ENCODE measurements at places on chromosomes 11 and 22.
A peak's percentile ranks its signal among the peaks of the same experiment; 100 is the strongest.

DNA sequence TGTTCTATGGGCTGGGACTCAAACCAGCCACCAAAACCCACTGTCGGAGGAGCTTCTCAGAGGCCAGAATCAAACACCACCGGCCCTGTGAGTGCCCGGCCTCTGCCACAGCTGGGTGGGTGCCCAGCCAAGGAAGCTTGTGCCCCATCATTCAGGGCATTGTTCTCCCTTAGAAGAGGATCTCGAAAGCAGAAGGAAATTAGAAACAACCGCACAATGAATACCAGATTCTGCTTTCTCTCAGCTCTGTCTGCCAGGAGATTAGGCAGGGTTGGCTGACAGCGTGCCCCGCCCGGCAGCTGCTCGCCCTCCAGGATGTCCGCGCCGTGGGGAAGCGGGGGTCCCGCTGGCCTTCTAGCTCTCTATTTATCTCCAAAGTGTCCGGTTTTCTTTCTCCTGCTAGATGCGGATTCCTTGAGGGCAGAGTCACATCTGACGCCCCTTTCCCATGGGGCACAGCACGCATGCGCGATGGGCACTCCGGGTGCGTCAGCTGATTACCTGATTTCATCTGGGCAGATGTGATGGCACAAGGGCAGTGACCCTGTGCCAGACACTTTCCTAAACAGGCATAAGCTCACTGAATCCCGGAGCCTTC lies 25.5 kb downstream of the SCGB1A1 start:
- DNase-seq, result peak; percentile 41

- no peak for DNase-seq
Measured at GRCh38 chr11:70885281-70886231, 366.8 kb downstream of the SHANK2 start.

DNA sequence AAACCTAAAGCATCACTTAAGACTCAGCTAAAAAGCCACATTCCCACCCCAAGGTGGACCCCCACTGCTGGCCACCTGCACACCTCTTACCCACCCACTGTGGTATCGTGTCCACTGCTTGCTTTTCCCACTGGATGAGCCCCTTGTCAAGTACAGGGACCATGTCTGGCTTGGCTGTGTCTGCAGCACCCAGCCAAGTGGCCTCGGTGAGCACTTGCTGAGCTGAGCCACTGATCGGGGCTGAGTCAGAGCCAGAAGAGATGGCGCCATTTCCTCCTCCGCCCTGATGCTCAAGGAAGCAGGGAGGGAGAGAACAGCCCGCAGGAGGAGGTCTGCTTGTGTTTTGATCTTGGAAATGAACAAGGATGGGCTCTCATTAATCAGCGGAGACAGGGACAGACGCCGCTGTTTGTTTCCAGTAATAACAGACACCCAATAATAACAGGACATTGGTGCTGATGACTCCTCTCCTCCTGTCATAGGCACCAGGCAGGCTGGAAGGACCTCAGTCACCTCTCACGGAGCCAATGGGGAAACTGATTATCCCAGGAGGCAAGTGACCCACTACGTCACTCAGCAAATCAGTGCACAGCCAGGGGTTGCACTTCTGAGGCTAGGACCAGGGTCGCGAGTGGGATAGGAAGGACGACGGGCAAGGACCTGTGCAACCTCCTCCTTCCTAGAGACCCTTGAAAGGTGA lies 85.2 kb upstream of the RTL6 start:
- DNase-seq, result peak; percentile 59

GRCh38 chr11:45459491-45459890 lies 173.3 kb upstream of the SYT13 start:
- no peak for DNase-seq

- no peak for DNase-seq
Measured at GRCh38 chr11:111452817-111453552, 59.2 kb downstream of the BTG4 start.

DNA sequence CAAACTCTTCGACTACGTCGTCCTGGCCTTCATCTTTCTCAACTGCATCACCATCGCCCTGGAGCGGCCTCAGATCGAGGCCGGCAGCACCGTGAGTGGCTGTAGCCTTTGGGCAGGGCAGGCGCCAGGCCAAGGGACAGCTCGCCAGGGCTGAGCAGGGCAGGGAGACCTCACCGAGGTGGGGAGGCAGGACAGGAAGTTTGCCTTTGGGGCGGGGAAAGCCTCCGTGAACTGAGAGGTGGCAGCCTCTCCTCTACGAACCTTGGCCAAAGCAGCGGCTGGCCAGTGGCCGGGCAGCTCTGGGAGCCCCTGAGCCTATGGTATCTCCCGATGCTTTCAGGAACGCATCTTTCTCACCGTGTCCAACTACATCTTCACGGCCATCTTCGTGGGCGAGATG lies 93.2 kb downstream of the CACNA1I start:
- DNase-seq, result no peak

DNA sequence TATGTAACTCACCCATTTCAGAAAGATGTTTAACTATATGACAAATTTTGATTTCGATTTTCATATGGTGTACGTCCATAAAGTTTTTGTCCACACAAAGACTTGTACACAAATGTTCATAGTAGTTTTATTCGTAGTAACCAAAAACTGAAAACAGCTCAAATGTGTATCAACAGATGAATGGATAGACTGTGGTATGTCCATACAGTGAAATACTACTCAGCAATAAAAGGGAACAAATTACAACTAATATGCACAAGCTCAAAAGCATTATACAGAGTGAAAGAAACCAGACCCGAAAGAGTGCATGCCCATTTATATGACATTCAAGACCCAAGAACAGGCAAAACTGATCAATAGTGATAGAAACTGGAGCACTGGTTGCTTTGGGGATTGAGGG lies 64.0 kb downstream of the MN1 start:
- DNase-seq, result no peak

GRCh38 chr11:81098471-81098870 lies 1635.2 kb downstream of the FAM181B start:
- no peak for DNase-seq

GRCh38 chr11:674406-674805 lies 20.6 kb downstream of the DEAF1 start:
- DNase-seq, result no peak

- DNase-seq, result no peak
Measured at GRCh38 chr11:87719326-87720073, 455.7 kb downstream of the RAB38 start.

DNA sequence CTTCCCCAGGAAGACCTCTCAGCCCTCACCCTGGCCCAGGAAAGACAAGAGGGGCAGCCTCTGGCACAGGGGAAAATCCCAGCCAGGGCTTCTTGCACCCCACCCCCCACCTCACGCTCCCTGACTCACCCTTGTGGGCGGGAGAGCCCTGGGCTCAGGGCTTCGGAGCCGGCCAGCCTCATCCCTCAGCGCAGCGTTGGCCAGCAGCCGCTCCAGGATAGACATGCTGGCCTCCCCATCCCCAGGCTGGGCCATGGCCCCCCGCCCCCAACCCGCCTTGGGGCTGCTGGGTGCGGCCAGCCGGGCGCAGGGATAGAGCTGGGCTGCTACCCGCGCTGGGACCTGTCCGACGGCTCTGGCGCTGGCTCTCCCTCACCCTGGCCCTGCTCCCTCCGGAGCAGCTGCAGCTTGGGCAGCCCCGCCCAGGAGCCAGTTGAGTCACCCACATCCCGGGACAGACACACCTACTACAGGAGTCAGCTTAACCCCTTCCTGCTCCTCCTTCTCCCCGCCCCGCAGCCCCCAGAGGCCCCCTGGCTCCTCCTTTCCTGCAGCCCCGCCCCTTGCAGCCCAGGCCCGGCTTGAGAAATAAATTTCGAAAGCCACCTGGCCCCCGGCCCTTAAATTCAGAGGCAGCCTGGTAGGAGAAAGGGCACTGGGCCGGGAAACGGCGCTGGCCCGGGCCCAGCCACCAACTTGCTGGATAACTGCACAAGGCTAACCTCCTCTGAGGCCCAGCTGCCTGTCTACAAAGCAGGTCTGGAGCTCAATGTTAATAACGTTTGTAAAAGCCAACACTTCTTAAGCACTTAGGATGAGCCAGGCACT lies 13.4 kb downstream of the TNKS1BP1 start:
- peak; percentile 26 for DNase-seq

GRCh38 chr11:4191031-4191571 lies 96.5 kb downstream of the RRM1 start:
- no peak for DNase-seq

- no peak for DNase-seq
Measured at GRCh38 chr11:7292922-7293321, 41.2 kb downstream of the SYT9 start.

GRCh38 chr22:44086271-44087088 lies 62.4 kb downstream of the PARVB start:
- peak; percentile 71 for DNase-seq

DNA sequence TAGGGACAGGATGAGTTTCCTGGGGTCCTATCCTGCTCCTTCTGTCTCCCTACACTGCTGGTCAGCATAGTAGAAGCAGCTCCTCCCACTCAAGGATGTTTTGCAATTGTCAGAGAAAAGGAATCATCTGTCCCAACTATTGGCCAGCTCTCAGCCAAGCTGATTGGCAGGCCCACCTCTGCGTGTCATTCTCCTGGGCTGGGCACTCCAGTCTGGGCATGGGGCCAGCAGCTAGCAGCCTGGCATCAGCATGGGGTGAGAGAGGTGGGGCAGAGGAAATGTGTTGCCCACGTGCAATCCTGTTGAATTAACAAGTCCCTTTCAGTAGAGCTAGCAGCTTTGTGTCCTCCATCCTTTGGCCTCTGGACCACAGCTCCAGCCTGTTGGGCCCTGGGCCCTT lies 14.1 kb downstream of the ANKK1 start:
- DNase-seq, result peak; percentile 74

DNA sequence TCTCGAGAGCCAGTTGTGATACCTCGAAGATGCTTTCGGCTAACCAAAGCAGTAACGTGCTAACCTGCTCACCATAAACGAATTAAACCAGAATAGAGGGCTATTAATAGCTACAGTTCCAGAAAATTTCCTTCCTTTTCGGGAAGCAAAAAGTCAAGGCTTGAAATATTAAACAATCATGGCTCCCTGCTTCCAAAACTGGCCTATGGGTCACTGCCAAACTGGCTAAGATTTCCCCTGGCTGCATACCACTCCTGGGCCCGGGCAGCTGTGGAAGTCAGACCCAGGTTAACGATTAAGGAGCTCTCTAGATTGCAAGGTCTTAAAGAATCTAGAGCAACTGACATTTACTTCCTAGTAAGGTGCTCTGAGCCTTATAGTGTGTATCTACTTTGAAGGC lies 1.7 kb downstream of the AMOTL1 start:
- DNase-seq, result no peak

DNA sequence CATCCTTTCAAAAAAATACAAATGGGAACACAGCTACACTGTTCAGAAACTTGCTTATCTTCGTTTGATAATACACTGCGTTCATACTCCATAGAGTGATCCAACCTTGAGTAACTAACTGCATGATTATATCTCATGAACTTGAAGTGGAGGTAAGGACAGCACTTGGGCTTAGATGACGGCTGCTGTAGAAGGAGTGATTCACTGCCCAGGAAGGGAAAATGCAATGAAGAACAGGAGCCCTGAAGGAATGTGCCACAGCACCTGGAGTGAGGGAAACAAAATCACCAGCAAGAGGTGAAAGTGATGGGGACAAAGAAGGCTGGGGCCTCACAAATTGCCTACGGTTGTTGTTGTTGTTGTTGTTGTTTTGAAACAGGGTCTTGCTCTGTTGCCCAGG lies 44.1 kb upstream of the SC5D start:
- DNase-seq, result no peak

DNA sequence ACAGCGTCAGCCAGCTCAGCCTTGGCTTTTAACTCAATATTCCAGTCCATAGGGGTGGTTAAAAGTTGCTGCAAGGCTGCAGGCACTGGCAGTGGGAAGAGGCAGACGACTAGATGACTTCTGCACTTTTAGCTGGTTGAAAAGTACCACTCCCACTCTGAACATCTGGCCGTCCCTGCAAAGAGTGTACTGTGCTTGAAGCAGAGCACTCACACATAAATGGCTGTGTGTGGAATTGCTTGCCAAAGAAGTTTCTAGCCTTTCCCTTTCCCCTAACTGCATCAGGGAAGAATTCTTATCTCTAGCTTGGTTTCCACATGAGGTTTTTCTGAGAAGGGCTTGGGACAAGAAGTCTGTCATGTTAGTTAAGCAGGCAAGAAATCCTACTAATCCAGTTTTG lies 5.1 kb upstream of the PHLDB1 start:
- no peak for DNase-seq

- no peak for DNase-seq
Measured at GRCh38 chr11:130166457-130166784, 6.8 kb downstream of the ST14 start.

GRCh38 chr11:20451568-20451967 lies 64.1 kb downstream of the PRMT3 start:
- no peak for DNase-seq

- DNase-seq, result no peak
Measured at GRCh38 chr11:131002145-131002544, 85.9 kb upstream of the SNX19 start.

GRCh38 chr11:10669258-10670033 lies 24.1 kb downstream of the IRAG1 start:
- DNase-seq, result peak; percentile 45

DNA sequence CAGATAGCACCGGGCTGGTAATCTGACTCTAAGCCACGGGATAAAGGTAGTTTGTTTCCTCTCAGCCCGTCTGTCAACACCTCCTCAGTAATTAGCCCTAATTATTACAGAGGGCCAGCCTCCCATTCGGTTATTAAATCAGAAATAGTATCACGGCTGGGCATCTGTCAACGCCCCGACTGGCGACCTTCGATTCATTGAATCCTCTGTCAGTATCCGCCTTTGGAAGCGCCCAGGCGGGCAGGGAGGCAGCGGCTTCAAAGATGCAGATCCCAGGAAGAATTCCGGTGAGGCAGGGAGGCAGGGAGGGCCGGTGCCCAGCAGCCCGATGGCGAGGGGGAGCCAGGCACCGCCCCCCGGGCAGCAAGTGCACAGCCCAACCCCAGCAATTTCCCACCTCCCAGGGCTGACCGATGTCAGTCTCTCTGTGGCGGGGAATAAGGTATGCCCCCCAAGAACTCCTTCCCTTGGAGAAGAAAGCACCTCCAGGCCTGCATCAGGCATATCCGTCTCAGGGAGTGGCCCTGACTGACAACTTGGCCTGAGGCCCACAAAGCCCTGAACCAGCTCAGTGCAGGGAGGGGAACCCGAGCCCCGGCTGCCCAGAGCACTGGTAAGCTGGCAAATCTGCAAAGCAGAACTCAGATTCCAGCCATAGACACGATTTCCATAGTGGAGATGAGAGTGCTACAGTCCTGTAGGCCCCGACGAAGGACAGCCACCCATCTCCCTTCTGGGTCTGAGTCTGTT lies 11.4 kb downstream of the GNB1L start:
- peak; percentile 85 for DNase-seq

Measured in NCI-H1417 (cell line).